ENCODE measurements at places on chromosomes 2 and 18.

DNA sequence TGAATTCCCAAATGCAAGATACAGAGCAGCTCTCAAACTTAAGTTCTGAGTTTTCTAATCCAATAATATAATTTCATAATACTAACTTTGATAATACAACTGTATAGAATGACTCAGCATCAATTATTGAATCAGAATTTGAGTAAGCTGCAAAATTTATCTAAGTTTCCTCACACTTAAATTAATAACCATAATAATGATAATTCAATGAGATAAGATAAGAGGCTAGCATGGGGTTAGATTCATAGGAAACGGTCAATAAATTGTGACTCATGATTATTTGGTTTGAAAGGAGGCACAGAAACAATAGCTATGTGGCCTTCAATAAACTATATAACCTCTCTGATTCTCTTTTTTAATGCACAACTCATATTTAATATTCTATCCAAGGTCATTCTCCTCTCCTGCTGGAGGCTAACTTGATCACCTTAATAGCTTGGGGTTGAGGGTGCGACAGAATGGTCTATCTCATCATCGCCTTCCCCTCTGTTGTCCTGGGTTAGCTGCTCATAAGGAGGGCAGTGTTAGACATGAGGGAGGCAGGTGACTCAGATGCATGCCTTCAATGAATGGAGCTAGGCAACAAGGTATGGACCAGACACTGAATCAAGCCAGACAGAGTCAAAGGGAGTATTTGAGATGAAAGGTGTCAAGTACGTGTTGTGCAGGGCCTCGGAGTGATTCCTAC, 36.2 kb upstream of the BMP10 start:
- DNase-seq, result no peak

DNA sequence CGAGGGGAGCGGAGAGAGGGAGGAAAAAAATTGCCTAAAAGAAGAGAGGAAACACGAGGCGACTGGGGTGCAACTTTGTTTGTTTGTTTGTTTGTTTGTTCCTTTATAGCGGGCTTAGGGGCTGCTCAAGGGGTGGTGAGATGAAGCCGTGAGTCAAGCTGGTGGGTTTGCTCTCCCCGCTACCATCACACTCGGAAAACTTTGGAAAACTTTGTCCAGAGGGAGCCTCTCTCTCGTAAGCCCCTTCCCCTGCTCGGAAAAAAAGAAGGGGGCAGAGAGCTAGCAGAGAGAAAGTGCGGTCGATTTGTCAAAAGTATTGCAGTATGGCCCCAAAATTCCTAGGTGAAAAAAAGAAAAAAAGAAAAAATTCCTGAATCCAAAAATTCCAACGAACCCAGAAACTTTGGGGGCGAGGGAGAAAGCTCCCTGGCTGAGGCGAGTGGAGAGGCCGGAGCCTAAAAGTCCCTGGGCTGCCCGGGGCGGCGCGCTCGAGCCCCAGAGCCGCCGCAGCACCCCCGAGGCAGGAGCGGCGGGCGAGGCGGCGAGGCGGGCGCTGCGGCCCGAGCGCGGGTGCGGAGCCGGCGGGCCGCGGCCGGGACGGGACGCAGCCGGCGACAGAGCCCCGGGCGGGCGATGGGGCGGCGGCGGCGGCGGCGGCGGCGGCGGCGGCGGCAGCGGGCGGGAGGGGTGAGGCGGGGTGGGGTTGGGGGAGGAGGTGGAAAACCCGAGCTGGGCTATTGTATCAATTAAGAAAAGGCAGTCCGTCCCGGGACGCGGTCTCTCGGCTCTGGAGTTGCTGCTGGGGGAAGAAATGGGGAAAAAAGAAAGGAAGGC, 558 bp upstream of the CYP26B1 start:
- peak; percentile 74 for DNase-seq

DNA sequence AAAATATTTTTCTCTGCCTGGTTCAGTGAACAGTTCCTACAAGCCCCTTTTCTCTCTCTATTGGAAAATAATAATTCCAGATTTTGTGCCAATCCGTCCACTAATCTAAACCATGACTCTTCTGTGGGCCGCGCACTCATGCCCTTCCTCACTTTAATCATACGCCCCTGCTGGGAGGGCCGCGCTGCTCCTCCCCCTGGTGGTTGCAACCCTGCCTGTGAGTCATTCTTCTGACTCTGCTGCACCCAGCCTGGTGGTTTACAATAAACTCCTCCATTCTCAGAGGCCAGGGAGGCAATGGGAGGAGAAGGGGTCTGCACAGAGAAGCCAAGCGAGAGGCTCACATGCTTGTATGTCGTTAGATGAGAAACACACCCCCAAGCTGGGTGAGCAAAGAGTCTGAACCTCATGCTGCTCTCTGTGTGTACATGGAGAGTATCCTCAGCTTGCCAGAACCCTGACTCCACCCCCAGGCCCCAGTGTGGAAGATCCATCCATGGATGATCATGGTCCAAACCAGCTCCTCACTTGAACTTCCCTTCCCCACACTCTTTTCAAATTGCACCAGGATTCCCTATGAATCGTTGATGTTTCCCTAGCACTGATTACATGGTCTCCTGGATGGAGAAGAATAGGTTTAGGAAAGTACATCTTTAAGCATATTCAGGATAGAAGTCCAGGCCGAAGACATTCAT, 228.9 kb downstream of the ANKRD30B start:
- no peak for DNase-seq

DNA sequence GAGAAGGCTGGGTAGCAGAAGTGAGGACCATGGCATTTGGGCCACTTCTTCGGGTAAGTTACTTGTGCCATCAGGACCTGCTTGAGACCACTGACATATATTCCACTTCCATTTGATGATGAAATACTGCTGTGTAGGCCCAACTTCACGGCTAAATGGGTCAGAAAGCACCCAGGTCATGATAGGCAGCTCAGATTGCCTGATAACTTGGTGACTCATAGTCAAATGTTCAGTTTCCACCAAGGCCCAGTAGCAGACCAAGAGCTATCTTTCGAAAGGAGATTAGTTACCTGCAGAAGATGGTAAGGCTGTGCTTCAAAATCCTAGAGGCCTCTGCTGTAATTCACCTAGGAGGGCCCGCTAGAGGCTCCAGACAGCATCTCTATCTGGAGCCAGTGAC, 31.8 kb upstream of the MEX3C start:
- DNase-seq, result no peak

- no peak for DNase-seq
Measured at GRCh38 chr2:113000436-113000835, 4.8 kb upstream of the IL36A start.

GRCh38 chr18:73279498-73279897, 411.7 kb upstream of the NETO1 start:
- DNase-seq, result no peak

DNA sequence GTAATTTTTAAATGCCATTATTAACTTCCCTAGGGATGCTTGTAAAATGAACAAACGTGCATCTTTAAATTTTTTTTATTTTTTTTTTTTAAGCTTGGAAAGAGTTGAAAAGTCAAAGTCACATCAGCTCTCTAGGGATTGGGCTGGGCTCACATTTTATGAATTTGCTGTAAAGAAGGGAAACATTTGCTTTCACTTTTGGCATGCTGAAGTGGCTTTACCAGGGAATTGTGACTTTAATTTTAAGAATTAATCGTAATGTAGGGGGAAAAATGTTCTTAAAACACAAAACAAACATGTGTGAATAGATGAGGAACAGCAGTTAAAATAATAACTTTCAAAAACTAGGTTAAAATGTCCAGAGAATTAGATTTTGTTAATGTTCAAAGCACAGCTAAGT, 123.0 kb downstream of the AGAP1 start:
- DNase-seq, result peak; percentile 42

- DNase-seq, result no peak
Measured at GRCh38 chr2:211401328-211401727, 844.9 kb downstream of the CPS1 start.

DNA sequence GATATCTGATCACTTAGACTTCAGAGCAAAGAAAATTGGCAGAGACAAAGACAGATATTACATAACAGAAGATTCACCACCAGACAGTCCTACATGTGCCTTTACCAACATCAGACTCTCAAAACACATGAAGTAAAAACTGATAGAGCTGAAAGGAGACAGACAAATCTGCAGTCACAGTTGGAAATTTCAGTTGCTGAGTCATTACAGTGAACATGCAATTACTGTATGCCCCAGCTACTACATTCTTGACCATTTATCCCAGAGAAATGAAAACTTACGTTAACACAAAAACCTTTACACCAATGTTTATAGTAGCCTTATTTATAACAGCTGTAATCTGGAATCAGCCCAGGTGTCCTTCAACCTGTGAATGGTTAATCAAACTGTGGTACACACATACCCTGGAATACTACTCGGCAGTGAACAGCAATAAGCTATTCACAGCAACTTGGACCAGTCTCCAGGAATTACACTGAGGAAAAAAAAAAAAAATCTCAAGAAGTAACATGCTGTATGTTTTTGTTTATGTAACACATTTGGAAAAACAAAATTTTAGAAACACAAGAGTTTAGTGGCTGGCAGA, 7.5 kb upstream of the SCLY start:
- no peak for DNase-seq

- no peak for DNase-seq
Measured at GRCh38 chr2:34570266-34570872, 971.3 kb upstream of the FAM98A start.

DNA sequence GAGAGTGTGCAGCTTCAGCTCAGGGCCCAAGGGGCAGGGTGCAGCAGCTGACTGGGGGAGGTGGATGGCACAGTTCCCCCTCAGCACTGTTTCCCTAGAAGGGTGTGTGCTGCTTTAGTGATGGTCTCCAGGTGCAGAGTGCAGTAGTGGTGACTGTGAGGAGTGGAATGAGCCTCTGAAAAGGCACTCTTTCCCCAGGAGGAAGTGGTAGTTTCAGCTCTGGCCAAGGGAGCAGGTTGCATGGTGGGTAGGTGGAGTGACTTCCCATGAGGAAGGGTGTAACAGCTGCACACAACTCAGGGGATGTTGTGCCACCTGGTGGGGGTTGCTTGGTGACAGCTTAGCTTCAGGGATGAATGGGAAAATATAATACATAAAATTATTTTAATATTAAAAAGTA, 251.5 kb upstream of the NXPH2 start:
- no peak for DNase-seq

DNA sequence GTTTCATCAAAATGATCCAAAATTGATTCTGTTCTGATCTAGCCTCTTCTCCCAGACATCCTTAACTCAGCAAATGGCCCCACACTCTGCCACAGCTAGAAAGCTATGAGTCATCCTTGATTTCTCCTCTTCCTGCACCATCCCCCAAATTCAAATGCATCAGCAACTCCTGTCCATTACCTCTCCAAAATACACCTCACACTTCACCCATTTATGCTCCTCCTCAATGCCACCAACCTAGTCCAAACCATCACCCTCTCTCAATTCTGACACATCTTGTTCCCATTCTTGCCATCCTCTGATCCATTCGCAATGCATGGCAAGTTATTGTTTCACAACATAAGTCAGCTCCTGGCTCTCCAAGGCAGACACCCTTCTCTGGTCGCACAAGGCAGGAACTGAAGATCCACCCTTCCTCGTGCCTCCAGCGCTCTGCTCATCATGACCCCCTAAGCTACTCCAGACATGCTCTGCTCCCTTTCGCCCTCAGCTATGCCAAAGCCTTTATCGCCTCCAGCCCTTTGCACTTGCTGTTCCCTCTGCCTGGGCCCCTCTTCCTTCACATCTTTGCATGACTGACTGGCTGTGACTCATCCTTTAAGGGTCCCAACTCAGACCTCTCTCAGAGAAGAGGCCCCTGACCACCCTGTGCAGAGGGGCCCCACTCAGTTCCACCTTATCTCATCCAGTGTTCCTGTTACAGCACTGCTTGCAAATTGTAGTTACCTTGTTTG, 83.6 kb downstream of the MREG start:
- peak; percentile 27 for DNase-seq

DNA sequence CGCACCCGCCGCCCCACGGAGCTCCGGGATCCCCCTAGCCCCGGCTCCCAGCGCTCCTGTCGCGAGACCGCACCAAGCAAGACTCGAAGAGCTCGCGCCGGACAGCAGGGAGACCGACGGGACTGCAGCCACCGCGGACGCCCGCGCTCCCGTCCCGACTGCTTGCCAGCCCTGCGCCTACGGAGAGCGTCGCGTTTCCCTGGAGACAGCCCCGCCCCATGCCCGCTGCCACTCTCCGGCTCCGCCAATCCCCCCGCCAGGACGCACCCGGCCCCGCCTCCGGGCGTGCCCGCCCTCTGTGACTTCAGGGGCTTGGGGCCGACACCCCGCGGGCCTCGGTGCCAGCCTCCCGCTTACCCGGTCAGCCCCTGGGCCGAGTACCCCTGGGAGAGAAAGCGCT, at the start of gene ANKMY1:
TSS of gene ANKMY1 (minus strand) at position 181 of the 400 bp plus-strand sequence. CDS start 653 bp downstream, outside the sequence.
- peak; percentile 96 for DNase-seq

DNA sequence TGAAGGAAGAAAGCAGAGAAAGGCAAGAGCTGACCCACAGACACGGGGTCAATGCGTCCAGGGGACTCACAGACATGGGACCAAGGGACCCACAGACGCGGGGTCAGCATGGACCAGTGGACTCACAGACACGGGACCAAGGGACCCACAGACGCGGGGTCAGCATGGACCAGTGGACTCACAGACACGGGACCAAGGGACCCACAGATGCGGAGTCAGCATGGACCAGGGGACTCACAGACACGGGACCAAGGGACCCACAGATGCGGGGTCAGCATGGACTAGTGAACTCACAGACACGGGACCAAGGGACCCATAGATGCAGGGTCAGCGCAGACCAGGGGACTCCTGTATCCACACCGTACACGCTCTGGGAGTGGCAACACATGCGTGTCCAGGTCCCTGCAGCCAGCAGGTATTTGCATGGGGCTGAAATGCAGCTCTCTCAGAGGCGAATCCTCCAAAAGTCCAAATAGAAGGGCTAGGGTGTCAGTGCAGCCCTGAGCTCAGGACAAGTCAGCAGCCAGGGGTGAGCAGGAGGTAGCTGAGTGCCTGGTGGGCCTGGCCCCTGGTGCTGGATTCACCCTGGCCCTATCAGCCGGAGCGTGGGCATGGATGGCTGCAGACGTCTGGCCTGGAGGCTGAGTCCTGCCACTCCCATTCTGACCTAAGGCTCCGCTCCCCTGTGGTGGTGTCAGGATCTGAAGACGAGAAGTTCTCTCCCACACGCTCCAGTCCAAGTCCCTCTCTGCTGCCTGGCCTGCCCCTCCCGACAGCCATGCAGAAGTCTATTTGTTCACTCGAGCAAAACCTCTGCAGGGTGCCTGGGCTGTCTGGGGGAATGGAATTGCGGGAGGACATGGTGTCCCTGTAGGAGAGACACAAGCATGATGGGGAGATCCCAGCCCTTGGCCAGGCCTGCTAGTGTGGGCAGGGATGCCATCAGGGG, 28.5 kb downstream of the TMEM18 start:
- no peak for DNase-seq

- DNase-seq, result no peak
Measured at GRCh38 chr18:59340817-59341216, 18.2 kb downstream of the LMAN1 start.
